ENCODE measurements at places on chromosomes 3 and 15. TPM values are rescaled to one million over a fixed set of nuclear protein-coding genes. Genes with fewer than 3 reads are reported as not detected.
A peak's percentile ranks its signal among the peaks of the same experiment; 100 is the strongest.

Gene FILIP1L
- total RNA-seq = 41.5 TPM

DNA sequence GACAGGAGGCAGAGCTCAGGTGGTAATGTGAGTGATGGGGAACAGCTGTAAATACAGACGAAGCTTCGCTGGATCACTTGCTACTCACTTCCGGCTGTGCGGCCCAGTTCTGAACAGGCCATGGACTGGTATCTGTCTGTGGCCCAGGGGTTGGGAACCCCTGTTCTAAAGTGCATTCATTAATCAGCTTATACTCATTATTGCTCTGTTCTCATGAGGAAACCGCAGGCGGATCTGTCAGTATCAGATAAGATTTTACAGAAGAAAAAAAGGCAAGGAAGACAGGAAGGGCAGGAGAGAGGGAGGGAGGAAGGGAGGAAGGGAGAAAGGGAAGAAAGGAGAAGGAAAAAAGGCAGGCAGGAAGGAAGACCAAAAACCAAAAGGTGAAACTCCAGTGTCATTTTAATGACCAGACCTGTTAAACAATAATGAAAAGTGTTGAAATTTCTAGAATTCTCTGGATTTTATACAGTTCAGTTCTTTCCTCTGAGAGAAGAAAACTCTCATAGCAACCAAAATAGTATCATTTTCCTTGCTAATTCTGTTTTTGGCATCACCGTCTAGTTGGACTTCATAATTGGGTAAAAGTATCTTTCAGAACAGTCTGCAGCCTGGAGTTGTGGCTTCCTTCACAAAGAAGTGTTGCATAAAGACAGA, 128.0 kb upstream of the PROK2 start:
- peaks cover 4% of the 10 kb centered on the region for H3K4me1 ChIP-seq
- no peaks in the 10 kb centered on the region for H3K36me3 ChIP-seq
- no peaks in the 10 kb centered on the region for H3K27me3 ChIP-seq
- no peak overlapping the region for H3K4me3 ChIP-seq

GRCh38 chr3:196181127-196181546, 30.1 kb downstream of the ZDHHC19 start:
- DNase-seq = no peak
- no peak overlapping the region for H3K27ac ChIP-seq
- no peaks in the 10 kb centered on the region for H3K27me3 ChIP-seq
- H3K4me3 ChIP-seq = no peak overlapping the region
- no peaks in the 10 kb centered on the region for H3K36me3 ChIP-seq

Gene LMAN1L
- total RNA-seq = not detected

GRCh38 chr3:193828477-193828876, 235.5 kb downstream of the OPA1 start:
- no peak for DNase-seq
- no peaks in the 10 kb centered on the region for H3K27me3 ChIP-seq
- peak overlapping the region; percentile 32 for H3K27ac ChIP-seq
- H3K36me3 ChIP-seq = no peaks in the 10 kb centered on the region
- peaks cover 48% of the 10 kb centered on the region for H3K4me1 ChIP-seq

GRCh38 chr3:150419076-150419868, 11.2 kb downstream of the TSC22D2 start:
- DNase-seq = no peak
- no peak overlapping the region for H3K27ac ChIP-seq
- H3K36me3 ChIP-seq = no peaks in the 10 kb centered on the region
- H3K4me1 ChIP-seq = peaks cover 88% of the 10 kb centered on the region
- no peaks in the 10 kb centered on the region for H3K27me3 ChIP-seq
- no peak overlapping the region for H3K4me3 ChIP-seq

DNA sequence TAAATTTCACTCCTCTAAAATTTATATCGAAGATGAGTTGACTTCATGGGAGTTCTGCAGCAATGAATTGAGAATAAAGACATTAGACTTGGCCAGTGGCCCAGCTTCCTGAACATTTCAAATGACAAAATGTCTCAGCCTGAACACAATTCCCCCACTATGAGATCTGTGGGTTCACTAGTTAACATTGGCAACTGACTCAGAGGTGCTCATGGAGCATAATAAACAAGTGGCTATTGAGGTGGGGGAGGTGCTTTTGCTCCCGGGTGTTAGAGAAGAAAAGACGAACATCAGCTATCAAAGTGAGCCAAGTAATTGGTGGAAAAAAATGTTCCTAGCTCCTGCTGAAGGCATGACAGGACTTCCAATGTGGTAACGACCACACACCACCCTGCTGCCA, 6.3 kb downstream of the ATP13A4 start:
- no peaks in the 10 kb centered on the region for H3K4me1 ChIP-seq
- H3K4me3 ChIP-seq = no peak overlapping the region
- DNase-seq = no peak
- no peak overlapping the region for H3K27ac ChIP-seq

DNA sequence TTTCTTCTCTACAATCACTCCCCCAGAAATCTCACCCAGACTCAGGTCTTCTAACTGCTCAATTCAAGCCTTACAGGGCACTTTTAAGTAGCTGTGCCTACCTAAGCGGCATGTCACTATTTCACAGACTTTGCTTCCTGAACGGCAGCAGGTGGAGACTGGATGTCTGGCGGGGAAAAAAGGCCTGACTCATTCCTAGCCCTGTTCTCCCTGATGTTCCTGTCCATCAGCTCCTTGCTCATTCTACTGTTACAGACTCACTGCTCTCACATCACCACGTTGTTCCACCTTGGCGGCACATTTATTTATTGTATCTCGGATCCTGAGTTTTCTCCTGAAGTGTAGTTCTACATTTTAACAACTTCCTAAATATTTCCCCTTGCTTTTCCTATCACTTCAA, 52.6 kb upstream of the ATP11B start:
- H3K27me3 ChIP-seq = no peaks in the 10 kb centered on the region
- H3K4me1 ChIP-seq = no peaks in the 10 kb centered on the region
- DNase-seq = no peak
- H3K4me3 ChIP-seq = no peak overlapping the region

GRCh38 chr3:29453284-29454001, 172.6 kb downstream of the RBMS3 start:
- H3K4me3 ChIP-seq = no peak overlapping the region
- H3K4me1 ChIP-seq = peaks cover 16% of the 10 kb centered on the region
- DNase-seq = no peak
- no peaks in the 10 kb centered on the region for H3K27me3 ChIP-seq
- H3K36me3 ChIP-seq = no peaks in the 10 kb centered on the region
- H3K27ac ChIP-seq = no peak overlapping the region

DNA sequence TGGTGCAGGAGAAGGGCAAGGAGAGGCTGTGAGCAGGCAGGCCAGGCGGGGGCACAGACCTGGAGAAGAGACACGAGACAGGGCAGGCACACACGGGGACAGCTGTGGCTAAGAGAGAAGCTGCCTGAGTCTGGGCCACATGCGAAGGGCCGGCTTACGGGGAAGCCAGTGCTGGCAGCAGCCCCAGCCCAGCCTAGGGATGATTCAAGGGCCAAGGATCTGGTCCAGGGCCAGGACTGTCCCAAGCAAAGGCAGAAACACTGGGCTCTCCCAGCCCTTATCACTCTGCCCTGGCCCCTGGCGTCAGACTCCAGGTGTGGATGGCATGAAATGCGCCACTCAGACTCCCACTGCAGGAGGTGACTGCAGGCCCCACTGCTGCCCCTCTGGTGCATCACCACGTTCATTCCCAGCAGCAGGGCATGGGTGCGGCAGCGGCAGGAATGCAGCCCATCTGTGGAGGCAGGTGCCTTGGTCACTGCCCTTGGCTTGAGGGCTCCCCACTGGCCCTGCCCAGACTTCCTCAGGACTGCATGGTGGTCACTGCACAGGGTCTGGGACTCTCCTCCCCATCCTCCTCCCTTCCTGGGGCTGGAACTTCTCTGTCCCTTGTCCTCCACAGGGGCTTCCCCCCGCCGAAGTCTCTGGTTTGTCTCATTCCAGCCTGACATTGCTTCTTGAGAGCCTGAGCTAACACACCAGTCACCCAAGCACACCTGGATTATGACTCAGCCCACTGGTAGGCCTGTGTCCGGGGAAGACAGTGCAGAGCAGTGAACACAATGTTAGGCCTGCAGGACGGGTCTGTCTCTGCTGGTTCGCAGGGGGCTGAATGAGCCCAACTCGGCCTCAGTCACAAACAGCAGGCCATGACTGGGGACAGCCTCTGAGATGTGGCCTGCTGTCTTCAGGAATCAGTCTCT, 69.3 kb downstream of the TBC1D2B start:
- H3K4me1 ChIP-seq = peaks cover 61% of the 10 kb centered on the region
- H3K27ac ChIP-seq = peak overlapping the region; percentile 36
- DNase-seq = no peak
- H3K27me3 ChIP-seq = no peaks in the 10 kb centered on the region
- H3K36me3 ChIP-seq = peaks cover 61% of the 10 kb centered on the region

Gene KLHL6
- 1.7 TPM for total RNA-seq

Gene CADPS
- total RNA-seq = 12.8 TPM

Gene GCNT3
- 1.5 TPM for total RNA-seq

DNA sequence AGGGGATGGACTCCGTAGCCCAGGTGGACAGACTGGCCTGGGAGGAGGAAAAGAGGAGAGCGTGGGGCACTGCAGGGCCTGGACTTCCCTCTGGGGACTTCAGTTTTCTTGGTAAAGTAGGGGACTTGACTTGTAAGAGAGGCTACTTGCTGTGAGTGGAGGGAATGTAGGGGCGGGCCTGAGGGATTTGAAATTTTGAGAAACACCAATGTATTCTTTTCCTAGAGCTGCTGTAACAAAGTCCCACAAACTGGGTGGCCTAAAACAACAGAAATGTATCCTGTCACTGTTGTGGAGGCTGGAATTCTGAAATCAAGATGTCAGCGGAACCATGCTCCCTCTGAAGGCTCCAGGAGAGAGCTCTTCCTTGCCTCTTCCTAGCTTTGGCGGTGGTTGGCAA, 5.8 kb upstream of the HEG1 start:
- H3K27ac ChIP-seq = peak overlapping the region; percentile 5
- H3K27me3 ChIP-seq = no peaks in the 10 kb centered on the region
- H3K36me3 ChIP-seq = no peaks in the 10 kb centered on the region
- DNase-seq = no peak
- peaks cover 16% of the 10 kb centered on the region for H3K4me1 ChIP-seq
- H3K4me3 ChIP-seq = no peak overlapping the region

DNA sequence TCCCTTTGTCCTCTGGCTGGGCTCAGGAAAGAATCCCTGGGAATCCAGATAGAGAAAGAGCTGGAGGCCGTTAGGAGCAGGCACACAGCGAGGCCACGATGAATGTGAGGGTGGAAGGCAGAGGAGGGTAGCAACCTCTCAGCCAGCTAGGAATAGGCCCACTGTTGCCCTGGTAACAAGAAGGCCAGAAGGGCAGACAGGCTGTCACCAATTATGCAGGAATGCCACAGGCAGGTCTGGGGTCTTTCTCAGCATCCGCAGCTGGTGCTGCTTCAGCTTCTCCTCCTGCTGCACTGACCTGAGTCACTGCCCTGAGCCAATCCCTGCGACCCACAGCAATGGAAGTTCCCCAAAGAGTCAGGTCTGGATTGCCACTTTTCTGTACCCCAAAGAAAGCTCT, 62.8 kb upstream of the C3orf80 start:
- no peak overlapping the region for H3K27ac ChIP-seq
- no peaks in the 10 kb centered on the region for H3K36me3 ChIP-seq
- no peaks in the 10 kb centered on the region for H3K4me1 ChIP-seq
- H3K4me3 ChIP-seq = no peak overlapping the region
- H3K27me3 ChIP-seq = no peaks in the 10 kb centered on the region

DNA sequence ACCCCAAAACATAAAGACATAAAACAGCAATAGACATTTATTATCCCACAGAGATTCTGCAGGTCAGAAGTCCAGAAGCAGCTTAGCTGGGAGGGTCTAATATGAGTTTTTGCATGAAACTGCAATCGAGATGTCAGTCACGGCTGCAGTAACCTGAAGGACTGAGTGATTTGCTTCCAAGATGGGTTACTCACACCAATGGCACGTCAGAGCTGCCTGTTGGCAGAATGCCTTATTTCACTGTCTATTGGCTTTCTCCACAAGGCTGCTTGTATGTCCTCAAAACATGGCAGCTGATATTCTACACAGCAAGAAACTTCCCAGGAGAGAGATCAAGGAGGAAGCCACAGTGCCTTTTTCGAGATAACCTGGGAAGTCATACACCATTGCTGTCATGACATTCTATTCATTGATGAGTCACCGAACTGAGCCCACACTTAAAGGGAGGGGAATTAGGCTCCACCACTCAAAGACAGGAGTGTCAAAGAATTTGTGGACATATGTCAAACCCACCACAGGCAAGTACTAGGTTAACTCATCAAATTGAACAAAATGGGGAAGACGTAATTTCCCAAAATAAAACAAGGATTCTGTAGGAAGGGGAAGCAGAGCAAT, 122.2 kb downstream of the SYNPR start:
- no peak overlapping the region for H3K27ac ChIP-seq
- DNase-seq = no peak
- H3K27me3 ChIP-seq = no peaks in the 10 kb centered on the region
- H3K4me1 ChIP-seq = no peaks in the 10 kb centered on the region
- H3K36me3 ChIP-seq = no peaks in the 10 kb centered on the region

Gene NTRK3
- total RNA-seq = 4.9 TPM

Gene CLRN1
- not detected for total RNA-seq

GRCh38 chr15:62992302-62992701, 50.2 kb upstream of the TPM1 start:
- DNase-seq = no peak
- no peaks in the 10 kb centered on the region for H3K36me3 ChIP-seq
- H3K4me3 ChIP-seq = no peak overlapping the region
- H3K4me1 ChIP-seq = no peaks in the 10 kb centered on the region
- H3K27me3 ChIP-seq = no peaks in the 10 kb centered on the region

GRCh38 chr15:94266789-94267188, 35.4 kb downstream of the MCTP2 start:
- no peaks in the 10 kb centered on the region for H3K4me1 ChIP-seq
- no peaks in the 10 kb centered on the region for H3K27me3 ChIP-seq
- no peak for DNase-seq
- H3K4me3 ChIP-seq = no peak overlapping the region
- H3K27ac ChIP-seq = no peak overlapping the region

DNA sequence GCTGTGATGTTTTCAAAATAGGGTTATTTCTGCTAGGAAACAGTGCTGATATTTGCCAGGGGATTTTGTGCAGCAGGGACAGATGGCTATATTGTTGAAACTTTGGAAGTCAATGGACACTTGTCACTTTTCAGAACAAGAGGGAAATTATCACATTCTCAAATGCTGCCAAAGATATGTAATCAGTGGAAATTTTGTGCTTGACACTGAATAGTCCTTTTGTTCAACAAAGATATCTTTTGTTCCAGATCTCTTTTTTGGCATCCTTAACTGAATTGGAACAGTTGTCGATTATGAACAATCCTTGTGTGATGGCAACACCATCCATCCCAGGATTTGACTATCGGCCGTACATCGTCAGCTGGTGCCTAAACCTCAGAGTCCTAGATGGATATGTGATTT, 7.8 kb downstream of the CEP97 start:
- H3K27me3 ChIP-seq = no peaks in the 10 kb centered on the region
- H3K27ac ChIP-seq = no peak overlapping the region
- no peak for DNase-seq
- no peak overlapping the region for H3K4me3 ChIP-seq
- no peaks in the 10 kb centered on the region for H3K4me1 ChIP-seq
- H3K36me3 ChIP-seq = peaks cover 81% of the 10 kb centered on the region

GRCh38 chr3:154886437-154886836, 193.7 kb upstream of the MME start:
- H3K27ac ChIP-seq = no peak overlapping the region
- no peak overlapping the region for H3K4me3 ChIP-seq
- no peak for DNase-seq
